ENCODE measurements at places on chromosomes 13 and 19. TPM values are rescaled to one million over a fixed set of nuclear protein-coding genes. Genes with fewer than 3 reads are reported as not detected.
A peak's percentile ranks its signal among the peaks of the same experiment; 100 is the strongest.

Gene N4BP2L1
- 3.7 TPM for total RNA-seq

GRCh38 chr13:32330441-32330840 lies 15.1 kb downstream of the BRCA2 start:
- DNase-seq: no peak

- DNase-seq: no peak
Measured at GRCh38 chr19:51441410-51442390, 16.6 kb downstream of the SIGLEC8 start.

Gene CEACAM7
- total RNA-seq: not detected

GRCh38 chr13:21683034-21683733 lies 12.3 kb downstream of the FGF9 start:
- no peak for DNase-seq

GRCh38 chr19:10501971-10502523 lies 1.1 kb downstream of the KEAP1 start:
- DNase-seq: peak; percentile 93

Gene LIN7B
- total RNA-seq: 21.3 TPM
